ENCODE measurements at places on chromosomes 1 and 21. TPM values are rescaled to one million over a fixed set of nuclear protein-coding genes. Genes with fewer than 3 reads are reported as not detected.

GRCh38 chr21:38384238-38384560, 114.1 kb downstream of the ERG start:
- DNase-seq = no peak

GRCh38 chr1:186443638-186444037, 17.3 kb downstream of the PDC start:
- no peak for DNase-seq

DNA sequence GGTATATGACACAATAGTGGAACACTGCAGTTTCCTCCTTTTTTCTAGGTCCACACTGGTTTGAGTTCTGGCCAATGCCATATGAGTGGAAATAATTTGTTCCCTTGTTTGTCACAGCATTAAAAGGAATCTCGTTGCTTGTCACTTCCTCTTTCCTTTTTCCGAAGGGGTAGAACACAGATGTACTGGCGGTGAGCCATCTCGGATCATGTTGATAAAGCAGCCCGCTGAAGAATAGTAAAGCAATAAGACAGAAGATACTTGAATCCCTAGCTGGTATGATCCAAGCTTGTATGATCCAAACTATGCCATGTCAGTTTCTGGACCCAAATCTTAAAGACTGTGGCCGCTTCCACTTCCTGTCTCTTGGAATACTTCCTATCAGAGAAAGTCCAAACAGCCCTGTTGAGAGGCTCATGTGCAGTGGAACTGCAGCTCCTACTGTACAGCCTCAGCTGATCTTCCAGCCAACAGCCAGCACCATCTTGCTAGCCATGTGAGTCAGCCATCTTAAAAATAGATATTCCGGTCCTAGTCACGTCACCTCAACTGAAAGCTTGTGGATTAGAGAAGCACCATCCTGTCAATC, 40.3 kb downstream of the CFHR5 start:
- no peak for DNase-seq

GRCh38 chr1:80607064-80607463, 1193.7 kb upstream of the ADGRL2 start:
- no peak for DNase-seq

The LYPD8 gene
- 21.9 TPM for total RNA-seq

The LRP8 gene
- total RNA-seq = 1.7 TPM
